ENCODE measurements at places on chromosomes 3 and 15.

DNA sequence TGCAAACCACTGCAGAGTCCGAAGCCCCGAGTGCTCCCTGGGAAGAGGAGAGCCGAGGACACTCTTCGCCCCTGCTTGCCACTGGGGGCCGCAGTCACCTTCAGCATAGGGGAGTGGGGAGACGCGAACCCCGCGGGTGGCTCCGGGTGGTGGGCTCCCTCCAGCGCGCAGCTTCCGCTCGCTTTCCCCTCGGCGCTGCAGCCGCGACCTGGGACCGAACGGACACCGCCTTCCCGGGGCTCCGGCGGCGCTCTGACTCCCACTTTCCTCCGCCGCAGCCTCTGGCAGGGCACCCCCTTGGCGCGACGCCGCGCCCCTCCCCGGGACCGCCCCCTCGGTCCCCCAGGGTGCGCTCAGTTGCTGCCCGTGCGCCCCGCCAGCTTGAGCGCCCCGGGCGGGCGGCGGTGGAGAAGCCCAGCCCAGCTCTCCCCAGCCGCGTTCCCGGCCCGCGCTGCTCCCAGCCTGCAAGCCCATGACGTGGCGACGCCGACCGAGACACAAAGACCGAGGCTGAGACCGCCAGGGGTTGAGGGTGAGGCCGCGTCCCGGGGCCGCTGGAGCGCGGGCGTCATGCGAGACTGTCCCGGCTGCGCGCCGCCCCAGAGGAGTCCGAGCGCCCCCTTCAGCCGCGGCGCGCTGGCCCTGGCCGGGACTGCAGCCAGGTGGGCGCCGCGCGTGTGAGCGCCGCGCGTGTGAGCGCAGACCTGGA lies at the start of gene MINAR1:
Gene MINAR1, plus strand, starts transcription at position 701 of the 709 bp plus-strand sequence. CDS start 23,812 bp downstream, outside the sequence.
- no peak for DNase-seq

DNA sequence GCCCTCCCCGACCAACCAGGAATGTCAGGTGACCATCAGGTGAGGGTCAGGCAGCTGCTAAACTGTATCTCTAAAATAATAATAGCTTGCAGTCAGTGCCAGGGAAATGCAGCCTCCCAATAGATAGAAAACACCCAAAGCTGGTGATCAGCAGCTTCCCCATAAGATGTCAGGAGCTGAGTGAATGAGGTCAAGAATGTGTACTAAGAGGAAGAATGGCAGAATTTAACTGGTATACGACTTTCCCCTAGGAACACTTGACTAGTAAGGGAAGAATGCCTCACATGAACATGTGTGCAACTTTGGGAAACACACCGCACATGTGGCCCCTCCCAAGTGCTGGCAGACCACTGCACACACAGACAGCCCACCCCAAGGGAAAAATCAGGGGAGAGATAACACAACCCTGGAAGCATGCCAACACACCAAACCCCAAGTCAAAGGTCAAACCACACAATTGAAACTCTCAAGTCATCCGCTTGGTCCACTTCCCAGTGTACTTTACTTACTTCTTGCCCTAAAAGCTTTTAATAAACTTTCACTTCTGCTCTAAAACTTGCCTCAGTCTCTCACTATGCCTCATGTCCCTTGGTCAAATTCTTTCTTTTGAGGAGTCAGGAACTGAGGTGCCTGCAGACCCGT lies 806.5 kb downstream of the OTOL1 start:
- DNase-seq, result no peak

DNA sequence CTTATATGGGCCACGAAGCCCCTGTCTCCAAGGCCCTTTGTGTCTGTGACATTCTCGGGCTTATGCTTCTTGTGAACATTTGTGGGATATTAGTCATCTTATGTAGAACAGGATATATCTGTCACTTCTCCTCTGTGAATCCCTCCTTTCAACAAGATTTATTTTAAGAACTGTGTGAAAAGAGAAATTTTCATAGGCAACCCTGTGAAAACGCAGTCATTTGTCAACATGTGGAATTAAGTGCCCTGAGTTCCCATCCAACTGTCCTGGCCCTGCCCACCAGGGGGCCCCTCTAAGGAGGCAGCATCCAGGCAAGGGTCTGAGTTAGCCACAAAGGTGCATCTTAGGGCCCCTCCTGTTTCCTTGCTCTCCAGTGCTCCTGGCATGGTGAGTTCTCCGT lies 76.8 kb upstream of the CHRNA7 start:
- DNase-seq, result no peak

- no peak for DNase-seq
Observed at GRCh38 chr3:85960793-85961192, 1002.0 kb downstream of the CADM2 start.

GRCh38 chr3:136495213-136495612 lies 245.1 kb downstream of the PCCB start:
- DNase-seq, result no peak

DNA sequence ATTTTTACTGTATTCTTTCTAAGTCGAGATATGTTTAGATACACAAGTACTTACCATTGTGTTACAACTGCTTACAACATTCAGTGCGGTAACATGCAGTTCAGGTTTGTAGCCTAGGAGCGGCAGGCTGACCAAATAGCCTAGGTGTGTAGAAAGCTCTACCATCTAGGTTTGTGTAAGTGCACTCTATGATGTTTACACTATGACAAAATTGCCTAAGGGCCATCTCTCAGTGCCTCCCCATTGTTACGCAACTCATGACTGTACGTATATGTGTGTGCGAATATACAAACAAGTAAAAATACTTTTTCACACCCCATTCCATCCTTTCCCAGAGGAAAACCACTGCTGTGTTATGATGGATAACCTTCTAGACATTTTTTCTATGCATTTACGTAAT lies 44.3 kb downstream of the PXYLP1 start:
- DNase-seq, result no peak

DNA sequence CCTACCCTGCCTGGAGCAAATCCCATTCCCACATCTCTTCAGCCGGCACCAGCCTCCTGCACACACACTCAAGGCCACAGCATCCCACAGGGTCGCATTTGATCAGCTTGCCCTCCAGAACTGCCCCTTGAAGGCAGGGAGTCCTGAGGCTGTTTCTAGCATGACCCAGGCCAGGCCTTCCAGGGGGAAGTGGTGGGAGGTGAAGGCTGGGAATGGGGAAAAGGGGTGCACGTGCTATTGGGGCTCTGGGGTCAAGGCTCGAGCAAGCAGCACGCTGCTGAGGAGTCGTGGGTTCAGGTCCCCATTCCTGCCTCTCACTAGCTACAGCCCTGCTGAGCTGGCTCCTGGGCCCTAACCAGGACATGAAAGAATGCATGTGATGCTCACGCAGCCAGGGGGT lies 24.9 kb downstream of the SEMA7A start:
- DNase-seq, result no peak

DNA sequence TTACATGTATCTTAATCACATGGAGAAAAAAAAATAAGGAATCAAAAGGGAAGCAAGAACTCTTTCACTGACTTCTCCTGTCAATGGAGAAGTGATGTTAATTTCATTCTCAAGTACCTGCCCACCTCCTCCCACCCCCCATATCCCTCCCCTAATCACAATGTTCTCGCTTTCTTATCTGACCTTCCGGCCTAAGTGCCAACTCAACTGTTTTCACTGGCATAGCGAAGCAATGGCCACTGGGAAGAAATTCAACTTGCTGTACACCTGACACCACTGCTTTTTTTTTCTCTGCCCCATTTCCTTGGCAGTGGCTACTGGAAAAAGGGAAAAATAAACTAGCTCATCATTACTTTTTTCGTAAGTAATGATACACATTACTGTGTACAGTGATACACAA lies 3.8 kb downstream of the SGO1 start:
- DNase-seq, result no peak

GRCh38 chr3:69058180-69058946 lies 6.2 kb upstream of the TMF1 start:
- no peak for DNase-seq

DNA sequence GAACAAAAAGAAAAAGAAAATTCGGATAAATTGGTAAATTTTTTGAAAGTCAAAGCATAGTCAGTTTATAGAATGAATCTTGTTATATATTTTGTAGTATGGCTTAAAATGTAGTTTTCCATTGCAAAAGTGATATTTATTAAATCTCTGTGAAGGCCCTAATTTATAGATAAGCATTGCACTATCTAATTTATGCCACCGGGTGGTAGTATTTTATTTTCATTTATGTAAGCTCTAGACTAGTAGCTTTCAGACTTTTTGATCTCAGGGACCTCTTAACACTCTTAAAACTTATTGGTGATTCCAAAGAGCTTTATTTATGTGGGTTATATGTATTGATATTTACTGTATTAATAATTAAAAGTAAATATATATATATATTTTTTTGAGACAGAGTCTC lies 133.9 kb upstream of the LRRFIP2 start:
- no peak for DNase-seq

Measured in activated naive CD8-positive, alpha-beta T cell treated with anti-CD3 and anti-CD28 coated beads, Interleukin-2, amount 50 U/mL, for 16 hours (primary cell).